Fibroblast of lung (primary cell): ENCODE measurements at places on chromosomes 7 and 10. TPM values are rescaled to one million over a fixed set of nuclear protein-coding genes. Genes with fewer than 3 reads are reported as not detected.

GRCh38 chr10:84739641-84740040 lies 411.3 kb downstream of the CCSER2 start:
- no peak for DNase-seq
- no peaks in the 10 kb centered on the region for H3K27me3 ChIP-seq
- H3K4me3 ChIP-seq = no peak overlapping the region
- H3K4me1 ChIP-seq = no peaks in the 10 kb centered on the region

GRCh38 chr10:48399056-48399541 lies 92.6 kb downstream of the MAPK8 start:
- peaks cover 13% of the 10 kb centered on the region for H3K4me1 ChIP-seq
- peak; percentile 27 for DNase-seq
- H3K4me3 ChIP-seq = no peak overlapping the region
- no peak overlapping the region for H3K27ac ChIP-seq
- no peaks in the 10 kb centered on the region for H3K36me3 ChIP-seq

DNA sequence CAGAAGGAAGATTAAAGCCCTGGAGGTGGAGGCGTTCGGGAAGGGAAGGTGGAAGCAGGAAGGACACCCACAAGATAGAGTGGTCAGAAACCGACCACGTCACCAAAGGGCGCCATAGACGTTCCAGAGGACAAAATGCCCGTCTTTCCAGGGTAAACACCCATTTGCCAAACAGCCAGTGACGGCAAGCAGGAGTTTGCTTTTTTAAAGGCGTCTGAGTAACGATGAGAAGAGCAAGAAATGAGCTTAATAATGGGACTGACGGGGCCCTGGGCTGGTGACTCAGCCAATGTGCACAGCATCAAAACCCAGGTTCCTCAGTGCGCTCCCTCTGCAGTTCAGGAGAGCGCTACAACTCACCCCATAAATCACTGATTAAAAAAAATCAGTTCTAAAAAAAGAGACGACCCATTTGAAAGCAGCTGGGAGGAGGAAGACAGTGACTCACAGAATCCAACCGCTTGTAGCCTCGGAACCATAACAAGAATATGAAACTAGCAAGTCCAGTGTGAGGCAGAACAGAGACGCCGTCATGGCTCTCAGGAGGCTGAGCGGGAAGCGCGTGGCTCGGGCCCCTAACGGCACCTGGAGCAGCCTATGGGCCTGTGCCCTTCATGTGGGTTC lies 5.9 kb downstream of the DIP2C start:
- peaks cover 22% of the 10 kb centered on the region for H3K4me1 ChIP-seq
- peak overlapping the region; percentile 56 for H3K4me3 ChIP-seq
- H3K27ac ChIP-seq = peak overlapping the region; percentile 77
- no peaks in the 10 kb centered on the region for H3K36me3 ChIP-seq
- DNase-seq = peak; percentile 97

DNA sequence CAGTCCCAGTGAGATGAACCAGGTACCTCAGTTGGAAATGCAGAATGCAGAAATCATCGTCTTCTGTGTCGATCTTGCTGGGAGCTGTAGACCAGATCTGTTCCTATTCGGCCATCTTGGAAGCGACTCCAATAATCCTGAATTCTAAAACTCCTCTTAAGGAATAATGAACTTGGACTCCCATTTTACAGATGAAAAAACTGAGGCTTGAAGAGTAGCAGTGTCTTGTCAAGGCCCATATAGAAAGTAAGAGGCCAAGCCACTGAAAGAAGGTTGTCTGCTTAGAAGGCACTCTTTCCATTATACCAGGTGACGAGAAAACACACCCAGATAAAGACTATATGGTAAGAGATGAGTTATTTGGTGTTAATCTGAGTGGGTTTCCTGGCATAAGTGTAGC lies 148.6 kb upstream of the LAMB4 start:
- no peaks in the 10 kb centered on the region for H3K27me3 ChIP-seq
- no peak overlapping the region for H3K4me3 ChIP-seq
- no peak overlapping the region for H3K27ac ChIP-seq
- no peak for DNase-seq

- H3K4me3 ChIP-seq = no peak overlapping the region
- no peaks in the 10 kb centered on the region for H3K27me3 ChIP-seq
- no peak for DNase-seq
These were observed 107.0 kb downstream of the DOCK1 start for GRCh38 chr10:127012071-127012768.

- peak; percentile 36 for DNase-seq
- peaks cover 6% of the 10 kb centered on the region for H3K4me1 ChIP-seq
- H3K27me3 ChIP-seq = no peaks in the 10 kb centered on the region
- H3K36me3 ChIP-seq = peaks cover 11% of the 10 kb centered on the region
- no peak overlapping the region for H3K4me3 ChIP-seq
- peak overlapping the region; percentile 98 for H3K27ac ChIP-seq
These were observed 1.1 kb upstream of the TRIP6 start for GRCh38 chr7:100865938-100866728.

The HOXA5 gene
- 18.3 and 22.1 TPM in 2 replicates for total RNA-seq

The SAP25 gene
- not detected in 2 replicates for total RNA-seq
